ENCODE measurements at places on chromosomes 12 and 14. TPM values are rescaled to one million over a fixed set of nuclear protein-coding genes. Genes with fewer than 3 reads are reported as not detected.

KDM5A gene
- 44.2 TPM for polyA plus RNA-seq

- DNase-seq, result no peak
Measured at GRCh38 chr12:11834931-11835330, 185.5 kb downstream of the ETV6 start.

SPX gene
- 19.6 TPM for polyA plus RNA-seq

PABPN1 gene
- polyA plus RNA-seq, result 227 TPM

SAMD4A gene
- 4.9 TPM for polyA plus RNA-seq

DNA sequence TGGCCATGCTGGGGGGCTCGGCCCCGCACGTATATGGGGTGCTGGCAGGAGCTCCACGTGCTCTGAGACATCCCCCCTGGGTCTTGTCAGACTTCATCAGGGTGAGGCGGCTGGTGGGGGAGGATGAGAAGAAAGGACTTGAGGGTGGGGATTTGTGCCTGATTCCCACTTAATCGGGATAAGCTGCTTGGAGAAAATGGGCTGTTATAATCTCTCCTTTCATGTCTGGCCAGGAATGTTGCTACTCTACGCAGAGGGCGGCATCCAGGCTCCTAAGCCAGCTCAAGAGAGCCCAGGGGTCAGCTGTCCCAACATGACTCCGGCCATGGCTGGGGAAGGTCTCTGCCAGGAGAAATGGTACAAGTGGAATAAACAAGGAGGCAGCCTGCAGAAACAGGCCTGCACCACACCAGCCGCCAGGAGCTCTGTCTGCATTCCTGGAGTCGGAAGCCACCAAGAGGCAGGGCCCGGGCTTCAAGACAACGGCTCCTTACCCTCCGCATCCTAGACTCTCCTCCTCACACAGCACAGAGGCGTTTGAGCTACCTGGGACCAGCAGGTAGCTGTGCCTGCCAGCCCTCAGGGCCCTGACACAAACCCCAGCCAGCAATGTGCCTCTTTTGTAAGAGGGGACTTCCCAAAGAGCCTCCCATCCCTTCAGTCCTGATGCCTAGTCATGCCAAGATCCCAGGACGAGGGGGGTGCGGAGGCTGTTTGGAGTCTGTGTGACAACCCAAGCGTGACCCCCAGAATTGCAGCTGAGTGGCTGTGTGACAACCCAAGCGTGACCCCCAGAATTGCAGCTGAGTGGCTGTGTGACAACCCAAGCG is 195.8 kb upstream of the DIO3 start:
- no peak for DNase-seq

- no peak for DNase-seq
Measured at GRCh38 chr12:4960547-4960946, 50.8 kb downstream of the KCNA1 start.

- DNase-seq, result no peak
Measured at GRCh38 chr12:65533177-65533883, 254.8 kb downstream of the MSRB3 start.

NAB2 gene
- polyA plus RNA-seq, result 36.5 TPM

GRCh38 chr12:42789808-42790760 is 200.5 kb upstream of the PRICKLE1 start:
- DNase-seq, result no peak

DNA sequence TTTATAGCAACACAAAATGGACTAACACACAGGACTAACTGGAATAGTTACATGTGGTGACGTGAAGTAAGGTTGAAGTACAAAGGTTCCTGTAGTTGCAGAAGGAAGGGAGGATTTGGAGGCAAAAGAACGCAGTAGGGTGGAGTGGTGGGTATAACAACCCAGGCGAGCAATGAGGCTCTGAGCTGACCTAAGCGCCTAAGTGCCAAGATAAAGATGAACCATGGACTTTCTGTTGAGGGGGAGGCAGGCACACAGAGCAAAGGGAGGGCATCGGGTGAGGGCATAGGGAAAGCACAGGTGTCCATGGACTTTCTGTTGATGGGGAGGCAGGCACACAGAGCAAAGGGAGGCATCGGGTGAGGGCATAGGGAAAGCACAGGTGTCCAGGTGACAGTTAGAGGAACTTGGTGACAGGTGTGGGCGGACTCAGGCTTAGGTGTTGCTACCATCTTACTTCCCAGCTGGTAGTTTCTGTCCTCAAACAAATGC is 15.2 kb downstream of the SCNN1A start:
- DNase-seq, result no peak

MDP1 gene
- polyA plus RNA-seq, result 17.2 TPM

Data from right lung (tissue), 10 donors.